Substantia nigra (tissue), 51 donors: ENCODE measurements at places on chromosomes 6 and 20.

- DNase-seq: no peak
Measured at GRCh38 chr20:53660078-53660909, 66.7 kb upstream of the ZNF217 start.

GRCh38 chr6:109048176-109048575, 46.5 kb downstream of the SESN1 start:
- DNase-seq: no peak

DNA sequence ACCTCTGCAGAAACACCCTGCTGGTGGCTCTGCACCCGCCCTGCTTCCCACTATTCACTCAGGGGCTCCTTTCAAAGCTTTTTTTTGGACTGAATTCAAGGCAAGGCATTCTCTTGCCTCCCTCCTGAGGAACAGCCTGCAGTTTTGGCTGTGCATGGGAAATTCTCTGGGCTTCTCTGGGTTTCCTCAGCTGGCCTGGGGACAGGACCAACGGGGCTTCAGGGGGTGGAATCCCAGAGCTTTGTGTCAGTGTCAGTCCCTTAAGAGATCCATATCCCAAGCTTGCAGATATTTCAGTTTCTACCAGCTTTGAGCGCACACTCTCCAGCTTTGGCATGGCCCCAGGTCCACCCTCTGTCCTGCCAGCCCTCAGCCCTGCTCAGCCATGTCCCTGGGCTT, 2.0 kb downstream of the SCRT2 start:
- no peak for DNase-seq

DNA sequence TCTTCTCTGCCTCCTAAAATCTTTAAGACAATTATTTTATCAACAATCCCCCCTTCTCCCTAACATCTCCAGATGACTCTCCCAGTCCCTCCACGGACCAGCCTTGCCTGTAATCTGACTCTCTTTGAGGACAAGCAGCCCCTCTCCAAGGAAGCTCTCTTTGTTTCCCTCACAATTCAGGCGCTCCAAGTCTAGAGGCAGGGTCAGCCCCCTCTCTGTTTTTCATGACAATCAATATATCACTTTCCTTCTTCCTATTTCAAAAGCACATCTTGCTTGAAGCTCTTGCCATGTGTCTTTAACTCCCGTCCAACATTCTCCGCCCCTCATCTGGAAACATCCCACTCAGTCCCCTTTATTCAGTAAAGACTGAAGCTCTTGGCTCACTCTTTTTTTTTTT, 393.4 kb upstream of the SULF2 start:
- DNase-seq: no peak

DNA sequence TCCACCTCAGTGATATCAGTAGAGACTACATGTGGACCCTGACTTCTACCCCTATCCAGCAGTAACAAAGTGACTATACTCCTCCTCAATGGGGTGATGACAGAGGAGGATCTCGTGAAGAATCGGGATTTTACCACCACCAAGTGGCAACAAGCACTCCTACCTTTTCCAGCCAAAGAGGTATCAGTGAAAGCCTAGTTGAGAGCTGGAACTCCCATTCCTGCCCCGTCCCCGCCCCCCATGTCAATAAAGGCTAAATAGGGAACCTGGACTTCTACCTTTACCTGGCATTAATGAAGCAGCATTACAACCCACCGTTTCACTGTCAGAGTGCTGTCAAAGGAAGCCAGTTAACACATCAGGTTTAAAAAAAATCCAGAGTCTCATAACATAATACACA, 45.3 kb downstream of the RNF24 start:
- no peak for DNase-seq

DNA sequence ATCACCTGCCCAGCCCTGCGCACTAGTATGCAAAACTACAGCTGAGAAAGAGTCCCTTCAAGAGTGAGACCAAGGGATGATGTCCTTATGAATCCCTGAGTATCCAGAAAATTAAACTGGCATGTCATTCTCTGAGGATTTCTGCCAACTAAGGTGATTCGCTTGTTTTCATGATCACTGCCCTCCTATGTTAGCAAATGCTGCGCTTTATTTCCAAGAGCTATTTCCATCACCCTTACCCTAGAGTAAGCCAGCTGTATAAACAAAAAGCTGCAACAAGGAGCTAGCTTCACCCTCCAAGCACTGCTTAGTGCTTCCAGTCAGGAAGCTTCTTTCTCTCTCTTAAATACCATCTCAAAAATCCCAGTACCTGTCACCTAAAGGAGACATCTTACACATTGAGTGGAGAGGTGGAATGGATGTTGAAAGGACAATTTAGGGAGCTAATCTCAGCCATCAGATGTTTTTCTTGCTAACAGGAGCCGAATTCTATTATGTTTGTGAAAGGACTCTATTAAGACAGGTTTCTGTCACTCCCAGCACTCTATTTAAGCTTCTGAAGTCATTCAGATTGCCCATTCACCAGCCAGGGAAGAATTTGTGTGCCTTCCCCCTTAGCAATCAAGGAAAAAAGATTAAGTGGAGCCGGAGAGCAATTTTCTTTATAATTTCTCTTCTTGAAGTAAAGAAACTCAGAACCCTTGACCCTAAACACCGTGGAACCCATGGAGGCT, 322.2 kb downstream of the NRN1 start:
- no peak for DNase-seq

GRCh38 chr6:134458857-134459657, 141.1 kb upstream of the SGK1 start:
- no peak for DNase-seq

DNA sequence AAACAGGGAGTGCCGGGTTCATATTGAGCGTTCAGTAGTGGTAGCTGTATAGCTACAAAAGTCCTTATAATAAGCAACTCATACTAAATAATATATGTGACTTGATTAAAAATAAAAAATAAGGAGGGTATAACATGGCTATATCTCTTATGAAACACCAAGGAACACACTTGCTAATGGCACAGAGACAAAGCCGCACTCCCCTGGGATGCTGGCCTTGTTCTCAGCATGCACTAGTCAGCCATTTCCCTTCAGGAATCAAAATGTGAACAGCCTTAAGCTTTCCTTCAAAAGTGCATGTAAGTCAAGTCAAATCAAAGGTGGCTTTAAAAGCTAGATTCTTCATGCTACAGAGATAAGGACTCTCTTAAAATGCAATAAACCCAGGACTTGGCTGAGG, 9.4 kb downstream of the HMGCLL1 start:
- no peak for DNase-seq

GRCh38 chr6:47254051-47254450, 55.7 kb downstream of the TNFRSF21 start:
- DNase-seq: no peak

- DNase-seq: no peak
Measured at GRCh38 chr6:114315831-114316595, 26.8 kb downstream of the HS3ST5 start.

GRCh38 chr6:14092316-14092715, 25.3 kb upstream of the CD83 start:
- no peak for DNase-seq

GRCh38 chr6:10719296-10719963, 3.4 kb upstream of the TMEM14C start:
- DNase-seq: no peak

- DNase-seq: no peak
Measured at GRCh38 chr6:3077430-3077829, 9.1 kb downstream of the RIPK1 start.

- no peak for DNase-seq
Measured at GRCh38 chr6:163380216-163380615, 34.3 kb upstream of the QKI start.

GRCh38 chr20:15702161-15702560, 871.1 kb downstream of the KIF16B start:
- DNase-seq: no peak

DNA sequence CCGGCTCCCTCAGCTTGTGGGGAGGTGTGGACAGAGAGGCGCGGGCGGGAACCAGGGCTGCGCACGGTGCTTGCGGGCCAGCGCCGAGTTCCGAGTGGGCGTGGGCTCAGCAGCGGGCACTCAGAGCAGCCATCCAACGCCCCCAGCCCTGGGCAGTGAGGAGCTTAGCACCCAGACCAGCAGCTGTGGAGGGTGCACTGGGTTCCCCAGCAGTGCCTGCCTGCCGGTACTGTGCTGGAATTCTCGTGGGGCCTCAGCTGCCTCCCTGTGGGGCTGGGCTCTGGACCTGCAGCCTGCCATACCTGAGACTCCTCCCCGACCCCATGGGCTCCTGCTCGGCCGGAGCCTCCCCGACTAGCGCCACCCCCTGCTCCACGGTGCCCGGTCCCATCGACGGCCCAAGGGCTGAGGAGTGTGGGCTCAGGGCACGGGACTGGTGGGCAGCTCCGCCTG, 92.7 kb downstream of the MANEA start:
- no peak for DNase-seq

GRCh38 chr20:4998160-4998651, 3.1 kb downstream of the SLC23A2 start:
- DNase-seq: no peak

DNA sequence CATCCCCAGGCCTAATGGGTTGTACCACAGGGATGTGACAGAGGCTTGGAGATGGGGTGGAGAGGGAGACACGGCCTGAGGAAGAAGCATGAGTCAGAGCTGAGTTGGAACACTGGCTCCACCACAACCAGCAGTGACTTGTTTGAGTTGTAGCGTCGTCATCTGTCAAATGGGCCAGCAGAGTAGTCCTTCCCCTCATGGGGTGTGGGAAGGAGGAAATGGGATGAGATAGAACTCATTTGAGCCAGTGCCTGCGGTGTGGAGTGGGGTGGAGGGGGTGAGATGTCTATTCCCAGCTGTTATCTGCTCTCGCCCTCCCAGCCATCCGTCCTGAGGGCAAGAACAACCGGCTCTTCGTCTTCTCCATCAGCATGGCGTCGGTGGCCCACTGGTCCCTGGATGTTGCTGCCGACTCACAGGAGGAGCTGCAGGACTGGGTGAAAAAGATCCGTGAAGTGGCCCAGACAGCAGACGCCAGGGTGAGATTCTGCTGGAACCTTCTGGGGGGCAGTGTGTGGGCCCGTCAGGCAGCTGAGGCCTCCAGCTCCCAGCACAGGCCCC, 32.5 kb downstream of the PLCG1 start:
- DNase-seq: no peak

- DNase-seq: no peak
Measured at GRCh38 chr6:148530394-148530953, 187.8 kb downstream of the SASH1 start.

DNA sequence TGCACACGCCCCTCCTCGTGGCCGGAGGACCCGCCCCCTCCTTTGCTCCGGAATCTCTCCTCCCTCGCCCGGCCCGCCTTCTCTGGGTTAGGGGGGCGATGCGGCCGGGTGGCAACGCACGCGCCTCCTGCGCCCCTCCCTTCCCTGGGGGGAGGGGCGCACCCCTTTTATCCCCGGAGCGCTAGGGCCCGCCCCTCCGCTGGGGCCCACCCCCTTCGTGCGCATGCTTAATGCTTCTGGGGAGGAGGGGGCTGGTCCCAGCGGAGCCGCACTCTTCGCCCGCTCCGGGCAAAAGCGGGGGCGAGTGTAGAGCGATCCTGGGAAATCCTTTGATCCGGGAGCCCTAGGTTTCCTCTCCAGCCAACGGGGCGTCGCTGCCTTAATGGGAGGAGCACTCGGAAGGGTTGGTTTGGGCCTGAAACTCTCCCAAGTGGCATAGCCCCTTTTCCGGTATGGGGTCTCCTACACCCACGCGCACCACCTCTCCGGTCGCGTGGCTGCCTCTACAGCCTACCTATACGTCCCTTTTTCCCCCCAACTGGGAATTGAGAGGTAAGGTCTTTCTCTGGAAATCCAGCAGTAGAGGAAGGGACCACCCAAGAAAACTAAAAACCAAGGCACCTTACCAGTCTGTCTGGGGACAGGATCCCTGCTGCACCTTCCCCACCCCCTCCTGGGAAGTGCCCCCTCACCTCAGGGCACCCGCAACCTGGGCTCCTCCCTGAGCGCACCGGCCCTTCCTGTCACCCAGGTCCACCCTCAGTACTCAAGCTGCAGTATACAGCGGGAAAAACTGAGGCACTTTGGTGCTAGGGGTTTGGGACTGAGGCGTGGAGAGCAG, 2.1 kb downstream of the SOX12 start:
- DNase-seq: peak; percentile 60

DNA sequence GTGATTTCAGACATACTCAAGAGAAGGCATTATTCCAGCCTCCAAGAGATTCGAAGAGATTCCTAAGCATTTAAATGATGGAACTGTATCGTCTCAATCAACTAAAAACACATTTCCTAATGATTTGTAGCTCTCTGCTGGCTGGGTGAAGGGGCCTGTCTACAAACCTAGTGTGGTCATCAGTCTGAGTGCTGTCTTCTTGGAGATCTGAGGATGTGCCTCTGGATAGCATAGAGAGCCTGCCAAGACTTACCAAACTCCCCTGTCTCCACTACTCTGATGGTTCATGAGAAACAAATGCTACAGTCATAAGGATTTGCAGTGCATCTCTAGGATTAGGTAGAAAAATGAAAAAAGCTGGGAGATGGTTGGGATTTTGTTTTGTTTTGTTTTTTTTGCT, 176.9 kb upstream of the CITED2 start:
- DNase-seq: no peak

- DNase-seq: no peak
Measured at GRCh38 chr6:147624946-147625515, 116.5 kb downstream of the SAMD5 start.

DNA sequence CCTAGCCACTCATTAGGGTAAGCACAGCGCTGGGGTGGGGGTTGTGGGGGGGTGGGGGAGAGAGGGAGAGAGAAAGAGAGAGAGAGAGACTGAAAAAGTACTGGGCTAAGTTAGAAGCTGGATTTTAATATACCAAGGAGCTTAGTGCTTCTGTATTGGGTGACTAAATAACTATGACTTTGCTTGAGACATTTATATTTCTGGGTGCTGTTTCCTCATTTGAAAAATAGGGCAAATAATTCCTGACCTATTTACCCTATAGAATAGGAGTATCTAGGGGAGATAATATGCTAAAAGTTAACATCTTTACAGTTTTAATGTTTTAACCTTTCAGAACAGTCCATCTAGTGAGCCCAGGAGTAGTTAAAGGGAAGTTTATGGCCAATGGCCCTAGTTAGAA, 7.7 kb downstream of the NKAIN2 start:
- no peak for DNase-seq

GRCh38 chr6:111114482-111114881, 27.2 kb downstream of the SLC16A10 start:
- no peak for DNase-seq

- no peak for DNase-seq
Measured at GRCh38 chr6:108799354-108799717, 48.9 kb upstream of the ARMC2 start.

DNA sequence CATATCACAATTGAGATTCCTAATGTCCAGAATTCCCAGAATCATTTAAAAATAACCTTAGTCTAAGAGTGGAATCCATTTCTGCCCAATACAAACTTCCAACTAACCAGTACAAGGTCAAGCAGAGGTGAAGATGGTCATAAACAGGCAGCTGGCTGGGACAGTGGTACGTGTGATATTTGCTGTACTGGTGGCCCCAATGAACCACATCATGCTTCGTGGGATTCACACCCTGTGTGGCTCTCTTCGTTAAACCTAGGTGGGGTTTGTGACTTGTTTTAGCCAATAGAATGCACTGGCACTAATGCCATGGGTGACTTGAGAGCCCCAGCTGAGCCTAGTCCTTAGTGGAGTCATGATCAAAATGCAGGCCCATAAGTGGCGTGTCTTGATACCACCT, 286.6 kb downstream of the KIF16B start:
- no peak for DNase-seq

GRCh38 chr20:38789503-38790199, 15.8 kb upstream of the PPP1R16B start:
- no peak for DNase-seq
